ENCODE measurements at places on chromosomes 4 and X.
A peak's percentile ranks its signal among the peaks of the same experiment; 100 is the strongest.

DNA sequence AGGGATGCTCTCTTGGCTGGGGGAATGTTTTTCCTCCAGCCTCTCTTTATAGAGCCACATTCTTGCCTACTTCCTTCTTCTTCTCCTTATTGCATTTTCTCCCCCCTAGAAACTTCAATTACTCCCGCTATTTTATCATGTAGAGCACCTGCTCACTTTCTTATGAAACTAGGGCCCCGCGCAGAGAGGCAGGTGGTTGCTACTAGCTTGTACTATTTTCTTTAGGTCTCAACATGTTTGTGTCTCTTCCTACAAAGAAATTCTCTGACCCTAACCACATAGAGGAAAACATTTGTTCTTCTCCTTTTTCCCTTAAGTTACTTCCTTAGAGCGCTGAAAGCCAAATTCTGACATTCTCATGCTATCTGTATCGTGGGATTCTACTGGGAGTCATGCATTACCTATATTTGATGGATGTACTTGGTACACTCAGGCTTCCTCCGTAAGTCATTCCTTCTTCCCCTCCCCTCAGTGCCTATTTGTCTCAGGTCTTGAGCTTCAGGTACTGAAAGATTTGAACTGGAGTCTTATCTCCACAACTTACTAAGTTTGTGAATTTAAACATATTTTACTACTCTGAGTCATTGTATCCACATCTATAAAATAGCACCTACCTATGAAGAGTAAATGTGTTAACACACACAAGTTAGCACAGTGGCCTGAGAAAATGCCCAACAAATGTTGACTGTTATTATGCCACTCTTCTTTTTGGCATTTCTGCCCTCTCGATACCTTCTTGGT, 159.1 kb upstream of the LEF1 start:
- DNase-seq = no peak

GRCh38 chrX:98407584-98407983, 1523.9 kb downstream of the RPA4 start:
- DNase-seq = no peak

DNA sequence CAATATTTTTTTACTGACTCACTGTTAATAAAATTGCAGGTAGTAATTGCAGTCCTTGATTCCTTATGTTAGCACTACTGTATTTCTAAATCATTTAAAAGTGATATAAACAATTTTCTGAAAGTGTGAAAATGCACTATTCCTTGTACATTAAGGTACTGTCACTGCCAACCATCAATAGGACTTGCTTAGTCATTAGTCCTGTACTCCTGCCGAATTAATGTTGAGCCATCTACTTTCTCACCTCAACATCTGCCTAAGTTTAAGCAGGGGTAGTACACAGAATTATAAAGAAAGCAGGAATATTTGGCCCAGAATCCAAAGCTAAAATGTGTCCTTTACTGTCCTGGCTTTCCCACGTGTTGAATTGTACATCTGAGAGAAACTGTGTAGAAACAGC, 87.0 kb upstream of the TRPC3 start:
- no peak for DNase-seq

DNA sequence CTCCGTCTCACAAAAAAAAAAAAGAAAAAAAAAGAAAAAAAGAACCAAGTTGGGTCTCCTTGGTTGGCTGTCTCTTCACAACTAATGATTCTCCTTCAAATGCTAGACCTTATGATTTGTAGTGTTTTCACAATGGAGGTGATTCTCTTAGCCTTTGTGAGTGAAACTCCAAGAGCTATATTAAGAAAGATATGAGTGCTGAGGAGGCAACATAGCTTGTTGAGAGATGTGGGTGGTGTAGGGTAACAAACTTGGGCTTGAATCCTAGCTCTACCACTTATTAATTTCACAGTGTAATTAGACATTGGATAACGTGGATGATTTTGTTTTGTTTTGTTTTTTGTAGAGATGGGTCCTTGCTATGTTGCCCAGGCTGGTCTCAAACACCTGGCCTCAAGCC, 10.4 kb upstream of the SEPTIN11 start:
- DNase-seq = no peak

DNA sequence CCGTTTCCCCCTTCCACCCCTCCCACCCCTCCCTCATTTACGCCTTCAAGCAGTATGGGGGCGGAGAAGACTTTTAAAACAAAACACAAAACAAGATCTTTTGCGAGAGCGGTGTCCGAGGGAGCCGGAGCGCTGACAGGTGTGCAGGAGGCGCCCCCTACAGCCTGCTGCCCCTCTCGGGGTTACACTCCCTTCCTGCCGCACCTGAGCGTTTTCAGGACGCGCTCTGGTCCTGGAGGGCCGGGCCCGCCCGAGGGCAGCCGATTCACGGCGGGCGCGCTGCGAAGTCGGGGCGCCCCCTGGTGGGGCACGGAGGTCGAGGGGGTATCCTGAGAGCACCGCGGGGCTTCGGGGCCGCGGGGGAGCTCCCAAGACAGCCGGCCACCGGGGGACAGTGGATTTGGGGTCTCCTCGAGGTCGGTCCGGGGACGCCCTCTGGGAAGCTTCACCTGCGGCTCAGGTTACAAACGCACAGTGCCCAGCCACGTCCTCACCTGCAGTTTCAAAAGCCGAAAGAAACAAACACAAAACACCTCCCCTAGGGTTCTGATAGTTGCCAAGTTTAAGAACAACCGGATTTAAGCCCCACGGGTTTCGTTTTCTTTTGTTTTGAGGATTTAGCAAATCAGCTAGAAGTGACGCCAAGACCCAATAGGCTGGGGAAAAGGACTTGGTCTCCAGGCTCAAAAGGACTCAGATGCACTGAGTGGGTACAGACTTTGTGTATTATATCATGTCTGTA, 8.0 kb upstream of the NEUROG2 start:
- DNase-seq = no peak

GRCh38 chr4:138086611-138087041, 155.5 kb downstream of the SLC7A11 start:
- DNase-seq = no peak

DNA sequence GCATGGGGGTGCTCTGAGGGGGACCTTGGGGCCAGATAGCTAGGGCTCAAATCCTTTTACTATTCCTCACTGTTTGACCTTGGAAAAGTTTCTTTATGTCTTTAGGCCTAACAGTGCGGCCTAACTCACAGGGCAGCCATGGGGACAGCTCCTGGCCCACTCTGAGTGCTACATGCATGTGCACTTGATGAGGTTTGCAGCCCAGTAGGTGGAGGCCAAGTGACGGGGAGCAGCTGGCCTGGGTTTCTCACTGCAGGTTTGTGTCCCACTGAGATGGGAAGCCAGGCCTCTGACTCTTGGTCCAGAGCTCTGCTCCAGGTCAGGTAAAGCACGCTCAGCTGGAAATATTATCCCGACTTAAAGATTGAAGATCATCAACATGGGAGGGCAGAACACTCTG, 102.8 kb downstream of the SLC2A9 start:
- no peak for DNase-seq

DNA sequence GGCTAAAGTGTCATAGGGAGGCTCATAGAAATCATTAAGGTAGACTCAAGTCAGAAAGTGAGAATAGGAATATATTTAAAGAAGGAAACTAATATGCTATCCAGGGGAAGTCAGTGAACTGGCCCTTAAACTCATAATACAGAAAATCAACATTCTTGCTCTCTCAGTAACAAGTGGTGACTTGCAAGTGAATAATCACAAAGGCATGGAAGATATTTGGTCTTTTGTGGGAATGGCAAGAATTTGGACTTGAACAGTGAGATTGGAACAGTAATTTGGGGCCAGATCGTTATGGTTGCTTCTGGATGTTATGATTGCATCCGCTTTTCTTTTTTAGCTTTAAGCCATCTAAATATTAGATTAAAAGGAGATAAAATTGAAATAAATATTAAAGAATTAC, 103.8 kb downstream of the TBC1D19 start:
- DNase-seq = peak; percentile 95

DNA sequence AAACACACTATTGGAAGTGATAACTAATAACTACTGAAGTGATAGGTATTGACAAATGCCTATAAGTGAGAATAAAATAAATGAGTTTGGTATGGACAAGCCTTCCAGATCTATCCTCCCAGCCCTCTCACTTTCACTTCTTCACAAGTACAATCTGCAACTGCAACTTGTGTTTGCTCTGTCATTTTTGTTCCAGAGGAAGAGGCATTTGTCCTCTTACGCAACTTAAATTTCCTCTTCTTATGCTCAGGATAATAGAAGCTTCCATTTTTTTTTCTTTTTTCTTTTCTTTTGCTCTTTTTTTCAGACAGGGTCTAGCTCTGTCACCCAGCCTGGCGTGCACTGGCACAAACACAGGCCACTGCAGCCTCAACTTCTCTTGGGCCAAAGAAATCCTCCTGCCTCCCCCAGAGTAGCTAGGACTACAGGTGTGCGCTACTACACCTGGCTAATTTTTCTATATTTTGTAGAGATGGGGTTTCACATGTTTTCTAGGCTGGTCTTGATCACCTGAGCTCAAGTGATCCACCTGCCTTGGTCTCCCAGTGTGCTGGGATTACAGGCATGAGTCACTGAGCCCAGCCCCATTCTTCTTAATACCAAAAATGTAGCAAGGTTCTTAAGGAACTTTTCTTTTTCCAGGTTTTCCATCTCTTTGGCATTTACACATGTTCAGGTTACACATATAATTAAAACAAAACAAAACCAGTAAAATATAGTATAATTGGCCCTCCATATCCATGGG, 73.1 kb downstream of the PDGFC start:
- DNase-seq = no peak

- DNase-seq = no peak
Observed at GRCh38 chr4:70303090-70303489, 31.7 kb upstream of the CABS1 start.

Measured in astrocyte (in vitro differentiated cells and primary cell).